ENCODE measurements at places on chromosomes 7 and 10.

GRCh38 chr7:47258798-47259197 is 323.1 kb downstream of the TNS3 start:
- no peak for DNase-seq

- no peak for DNase-seq
Measured at GRCh38 chr10:105585171-105585570, 944.1 kb downstream of the SORCS3 start.

- DNase-seq: no peak
Measured at GRCh38 chr7:426510-426909, 93.1 kb downstream of the PDGFA start.

DNA sequence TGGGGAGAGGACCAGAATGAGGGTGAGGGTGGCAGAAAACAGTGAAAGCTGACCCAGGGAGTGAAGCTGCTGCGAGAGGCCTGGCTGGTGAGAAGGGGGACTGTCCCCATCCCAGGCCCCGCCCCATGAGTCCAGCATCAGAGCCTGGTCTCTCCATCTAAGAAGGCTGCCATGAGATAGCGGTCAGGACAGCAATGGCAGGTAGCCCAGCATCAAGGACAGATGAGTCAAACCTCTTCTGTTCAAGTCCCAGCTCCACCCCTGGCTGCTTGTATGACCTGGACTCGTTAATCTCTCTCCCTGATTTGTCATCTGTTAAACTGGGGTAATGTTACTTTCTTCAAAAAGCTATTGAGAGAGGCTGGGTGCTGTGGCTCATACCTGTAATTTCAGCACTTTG is 22.2 kb downstream of the GPNMB start:
- no peak for DNase-seq

DNA sequence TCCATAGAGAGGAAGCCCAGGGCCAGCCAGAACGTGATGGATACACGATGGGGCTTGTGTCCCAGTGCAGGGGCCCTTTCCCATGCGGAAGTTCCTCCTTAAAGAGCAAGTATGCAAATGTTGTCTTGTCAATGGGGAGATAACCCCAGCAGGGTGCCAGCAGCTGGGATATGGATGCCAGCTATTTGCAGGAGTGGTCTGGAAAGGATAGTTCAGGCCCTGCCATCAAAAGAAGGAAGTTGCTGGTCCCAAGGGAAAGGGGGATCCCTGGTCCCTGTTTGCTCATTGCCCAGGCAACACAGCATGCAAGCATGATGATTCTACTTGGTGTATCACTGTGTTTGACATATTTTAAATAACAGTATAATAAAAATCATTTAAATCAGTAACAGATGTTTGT is 73.1 kb upstream of the HECW1 start:
- no peak for DNase-seq

- DNase-seq: no peak
Measured at GRCh38 chr10:7700577-7701125, 2.5 kb upstream of the ITIH2 start.

- DNase-seq: peak; percentile 66
Measured at GRCh38 chr10:131242007-131242406, 69.5 kb downstream of the TCERG1L start.

DNA sequence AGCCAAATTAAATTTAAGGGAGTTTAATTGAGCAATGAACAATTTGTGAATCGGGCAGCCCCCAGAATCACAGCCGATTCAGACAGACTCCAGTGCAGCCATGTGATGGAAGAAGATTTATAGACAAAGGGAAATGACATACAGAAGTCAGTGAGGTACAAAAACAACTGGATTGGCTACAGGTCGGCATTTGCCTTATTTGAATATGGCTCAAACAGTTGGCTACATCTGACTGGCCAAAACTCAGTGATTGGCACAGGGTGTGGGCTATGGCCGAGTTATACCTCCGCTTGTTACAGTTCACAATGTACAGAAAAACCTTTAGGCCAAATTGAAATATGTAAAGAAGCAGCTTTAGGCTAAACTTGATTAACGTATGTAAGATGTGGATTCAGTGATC is 30.8 kb upstream of the EIF4H start:
- DNase-seq: no peak

DNA sequence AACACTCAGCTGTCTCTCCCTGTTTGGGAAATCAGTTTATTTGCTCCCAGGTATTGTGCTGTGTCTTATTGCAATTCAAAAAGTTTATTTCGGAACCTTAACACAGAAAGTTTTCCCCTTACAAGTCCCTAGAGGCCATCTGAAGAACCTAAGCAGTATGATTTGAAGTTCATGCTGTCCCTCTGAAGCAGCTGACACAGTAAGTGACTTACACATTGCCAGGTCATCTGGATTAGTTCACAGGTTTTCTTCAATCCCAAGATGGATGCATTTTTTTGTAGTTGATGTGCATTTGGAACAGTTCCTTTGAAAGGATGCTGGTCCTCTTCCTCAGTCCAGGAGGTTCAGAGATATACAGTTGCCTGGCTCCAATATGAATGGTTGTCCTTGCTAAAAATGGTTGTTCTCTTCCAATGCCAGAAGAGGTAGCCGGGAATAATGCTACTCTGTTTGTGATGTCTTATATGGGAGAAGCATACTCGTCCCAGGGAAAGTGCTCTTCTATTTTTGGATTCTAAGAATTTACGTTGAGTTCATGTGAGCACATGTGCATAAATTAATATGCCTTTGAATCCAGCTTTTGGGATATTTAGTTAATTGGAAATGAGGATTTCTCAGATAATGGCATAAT is 183.5 kb upstream of the PHYHIPL start:
- no peak for DNase-seq

DNA sequence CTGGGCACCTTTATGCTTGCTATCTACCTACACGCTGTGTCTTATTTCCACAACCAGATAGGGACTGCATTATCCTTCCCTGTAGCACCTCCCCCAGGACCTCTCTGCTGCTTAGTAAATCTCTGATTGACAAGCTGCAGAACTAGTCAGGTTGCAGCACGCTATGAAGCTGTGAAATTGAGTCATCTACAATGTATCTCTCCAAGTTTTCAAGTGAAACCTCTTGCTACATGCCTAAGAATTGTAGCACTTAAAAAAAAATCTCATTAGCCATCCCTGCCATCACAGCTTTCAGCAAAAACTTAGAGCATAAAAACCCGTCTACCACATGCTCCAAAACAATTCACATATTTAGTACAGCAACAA is 69.7 kb upstream of the FGFR2 start:
- no peak for DNase-seq

- DNase-seq: no peak
Measured at GRCh38 chr10:14040787-14041631, 289.7 kb downstream of the FRMD4A start.

- DNase-seq: no peak
Measured at GRCh38 chr10:62580396-62580795, 206.2 kb downstream of the ZNF365 start.

DNA sequence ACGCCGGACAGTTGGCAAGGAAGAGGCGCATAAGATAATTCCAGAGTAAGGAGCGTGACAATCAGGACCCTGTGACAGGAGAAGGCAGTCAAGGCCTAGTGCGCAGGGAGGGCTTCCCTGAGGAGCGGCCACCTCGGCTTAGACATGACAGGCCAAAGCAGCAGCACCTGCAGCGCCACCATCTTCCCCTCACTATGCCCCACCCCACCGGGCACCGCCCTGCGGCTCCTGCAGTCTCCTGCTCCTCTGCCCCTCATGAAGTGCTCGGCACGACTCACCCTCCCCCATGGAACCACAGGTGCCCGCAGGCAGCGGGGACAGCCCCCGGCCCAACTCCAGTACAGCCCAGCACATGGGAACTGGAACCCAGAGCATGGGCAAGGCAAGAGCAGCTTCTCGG is 11.8 kb downstream of the MAD1L1 start:
- DNase-seq: no peak

DNA sequence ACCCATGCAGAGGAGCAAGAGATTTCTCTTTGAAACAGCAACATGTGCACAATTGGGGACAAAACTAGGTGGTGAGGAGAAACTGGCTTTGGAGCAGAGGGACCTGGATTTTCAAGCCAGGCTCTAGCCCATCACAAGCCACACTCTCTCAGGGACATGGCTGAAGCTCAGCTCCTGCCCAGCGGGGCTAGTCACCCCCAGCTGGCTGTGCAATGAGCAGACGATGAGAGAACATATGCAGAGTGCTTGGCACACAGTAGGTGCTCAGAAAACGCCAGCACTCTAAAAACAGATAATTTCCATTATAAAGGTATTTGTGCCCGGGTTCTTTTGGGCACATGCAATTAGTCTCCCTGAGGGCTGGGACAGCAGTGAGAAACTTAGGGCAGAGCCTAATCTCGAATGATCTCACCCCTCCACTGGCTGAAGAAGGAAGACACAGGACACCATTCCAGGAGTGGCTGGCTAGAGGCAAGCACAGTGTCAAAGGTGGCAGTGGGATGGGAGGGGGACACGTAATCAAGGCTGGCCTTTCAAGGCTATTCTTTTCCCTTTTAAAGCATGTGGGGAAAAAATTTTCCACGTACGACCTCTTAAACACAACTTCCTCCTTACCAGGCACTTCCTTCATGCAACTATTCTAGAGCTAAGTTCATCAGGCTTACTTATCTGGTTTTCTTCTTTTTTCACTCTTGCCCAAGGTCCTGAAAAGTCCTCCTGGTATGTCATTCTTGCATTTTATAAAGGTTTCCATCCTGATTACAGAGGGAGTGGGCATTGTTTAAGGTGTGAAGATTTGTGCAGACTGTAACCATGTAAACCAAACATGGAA is 15.1 kb downstream of the FAM53B start:
- no peak for DNase-seq

- no peak for DNase-seq
Measured at GRCh38 chr10:11043446-11044127, 25.9 kb downstream of the CELF2 start.

GRCh38 chr7:45921699-45922519 is 837 bp upstream of the IGFBP3 start:
- DNase-seq: peak; percentile 86

DNA sequence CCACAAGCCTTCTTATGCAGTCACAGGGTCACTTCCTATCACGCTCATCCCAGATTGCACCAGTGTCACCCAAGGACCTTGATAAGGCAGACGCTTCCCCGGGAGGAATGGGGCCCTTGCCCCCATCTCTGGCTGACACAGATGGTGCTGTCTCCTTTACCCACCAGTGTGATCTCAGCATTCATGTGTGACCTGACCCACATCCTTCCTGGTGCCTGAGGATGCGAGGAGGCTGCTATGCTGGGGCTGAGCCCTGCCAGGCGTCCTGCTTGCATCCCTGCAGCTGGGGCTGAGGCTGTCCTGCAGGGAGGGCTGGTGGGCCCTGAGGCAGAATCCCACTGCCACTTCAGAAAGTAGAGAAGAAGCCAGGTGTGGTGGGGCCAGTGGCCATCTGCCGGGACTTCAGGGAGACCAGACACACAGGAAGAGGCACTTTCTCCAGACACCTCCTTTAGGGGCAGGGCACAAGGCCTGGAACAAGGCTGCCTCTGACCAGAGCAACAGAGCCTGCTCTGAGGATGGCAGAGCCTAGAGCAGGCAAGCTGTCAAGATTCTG is 35.3 kb downstream of the RASGEF1A start:
- DNase-seq: peak; percentile 74

GRCh38 chr7:124130-124949 is 68.0 kb upstream of the FAM20C start:
- DNase-seq: no peak

GRCh38 chr10:90326498-90327267 is 531.2 kb downstream of the HTR7 start:
- DNase-seq: no peak

DNA sequence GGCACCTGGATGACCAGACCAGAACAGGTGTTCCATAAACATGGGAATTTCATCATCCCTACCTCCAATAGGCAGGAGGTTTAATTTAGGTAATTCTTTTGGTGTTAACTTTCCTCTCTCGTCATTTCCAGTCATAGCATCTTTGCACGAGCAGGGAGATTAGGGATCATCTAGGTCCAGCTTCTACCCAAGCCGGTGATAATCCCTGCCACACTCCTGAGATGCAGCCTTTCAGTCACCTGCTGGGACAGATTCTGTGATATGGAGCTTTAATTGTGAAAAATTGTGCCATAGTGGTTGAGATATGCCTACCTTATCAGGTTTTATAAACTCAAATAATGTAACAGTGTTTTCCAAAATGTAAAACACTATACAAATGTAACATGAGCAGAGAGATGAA is 191.8 kb upstream of the AOAH start:
- DNase-seq: no peak

DNA sequence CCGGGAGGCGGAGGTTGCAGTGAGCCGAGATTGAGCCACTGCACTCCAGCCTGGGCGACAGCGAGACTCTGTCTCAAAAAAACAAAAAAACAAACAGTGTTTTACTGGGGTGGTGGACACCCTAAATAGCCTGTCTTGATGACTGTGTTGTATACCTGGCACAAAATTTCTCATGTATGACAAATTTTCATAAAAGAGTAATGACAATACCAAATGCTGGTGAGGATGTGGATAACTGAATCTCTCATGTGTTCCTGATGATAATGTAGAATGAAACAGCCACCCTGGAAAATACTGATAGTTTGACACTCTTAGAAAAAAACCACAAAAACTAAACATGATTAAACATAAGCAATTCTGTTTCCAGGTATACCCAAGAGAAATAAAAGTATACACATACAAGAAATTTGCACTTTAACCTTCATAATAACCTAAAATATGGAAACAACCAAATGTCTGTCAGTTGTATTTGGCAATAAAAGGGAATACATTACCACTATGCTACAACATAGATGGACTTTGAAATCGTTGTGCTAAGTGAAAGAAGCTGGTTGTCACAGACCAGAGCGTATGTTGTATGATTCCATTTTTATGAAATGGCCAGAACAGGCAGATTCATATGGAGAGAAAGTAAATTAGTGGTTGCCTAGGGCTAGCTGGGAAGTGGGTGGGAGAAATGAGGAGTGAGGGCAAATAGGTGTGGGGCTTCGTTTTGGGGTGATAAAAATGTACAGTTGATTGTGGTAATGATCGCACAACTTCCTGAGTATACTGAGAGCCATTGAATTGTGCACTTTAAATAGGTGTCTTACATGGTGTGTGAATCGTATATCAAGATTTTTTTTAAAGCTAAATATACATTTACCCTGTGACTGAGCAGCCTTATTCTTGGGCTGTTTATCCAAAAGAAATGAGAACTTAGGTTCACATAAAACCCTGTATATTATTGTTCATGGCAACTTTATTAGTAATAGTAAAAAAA is 12.5 kb downstream of the WDR37 start:
- no peak for DNase-seq
